Stimulated activated CD4-positive, alpha-beta T cell treated with anti-CD3 and anti-CD28 coated beads, Interleukin-4, amount 100 ng/mL, for 4 hours (primary cell): ENCODE measurements at places on chromosomes 4 and X.

DNA sequence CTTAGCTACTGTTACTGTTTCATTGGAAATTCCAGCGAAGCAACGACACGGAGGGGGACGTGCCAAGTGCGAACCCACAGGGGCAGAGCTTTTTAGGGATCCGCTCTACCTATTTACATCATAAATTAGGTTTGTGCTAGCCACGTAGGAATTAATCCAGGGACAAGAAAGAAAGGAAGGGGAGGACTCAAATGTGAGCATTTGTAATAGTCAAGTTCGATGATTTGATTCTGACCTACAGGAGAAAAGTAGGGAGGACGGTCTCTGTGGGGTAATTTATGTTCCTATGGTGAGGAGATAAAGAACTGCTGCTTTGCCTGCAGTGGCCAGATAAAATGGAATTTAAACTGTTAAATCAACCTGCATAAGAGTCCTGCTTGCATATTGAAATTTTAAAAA is 1.7 kb downstream of the INTS6L start:
- DNase-seq = no peak

- DNase-seq = no peak
Observed at GRCh38 chr4:5991405-5991804, 26.8 kb downstream of the C4orf50 start.

GRCh38 chrX:21632027-21632426 is 26.1 kb downstream of the KLHL34 start:
- DNase-seq = no peak

DNA sequence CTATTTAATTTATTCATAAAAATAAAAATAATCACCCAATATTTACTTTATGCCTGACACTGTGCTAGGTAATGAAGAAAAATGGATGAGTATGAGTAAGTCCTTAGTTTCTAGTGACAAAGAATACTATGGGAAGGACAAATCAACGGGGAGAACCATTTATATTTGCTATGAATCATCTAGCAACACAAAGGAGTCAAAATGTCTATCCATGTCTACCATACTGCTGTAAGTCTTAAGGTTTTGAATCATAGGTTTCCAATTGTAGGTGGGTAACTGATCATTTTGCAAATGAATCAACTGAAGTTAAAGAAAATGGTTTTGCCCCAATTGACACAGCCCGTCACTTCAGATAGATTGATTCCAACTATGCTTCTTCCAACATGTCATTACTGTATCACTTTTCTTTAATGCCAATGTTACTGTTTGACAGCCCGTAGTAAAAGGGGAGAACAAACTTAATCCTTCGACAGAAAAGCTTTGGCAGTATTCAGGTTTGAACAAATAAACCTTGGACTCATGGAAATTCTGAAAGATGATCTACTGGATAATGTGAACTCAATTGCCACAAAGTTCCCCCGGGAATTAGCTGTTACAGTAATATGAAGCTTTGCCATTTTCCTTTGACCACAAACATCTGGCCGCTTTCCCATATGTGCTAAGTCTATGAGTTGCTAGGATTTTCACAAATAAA is 3.2 kb downstream of the TDO2 start:
- no peak for DNase-seq

GRCh38 chr4:168573870-168574269 is 77.0 kb downstream of the PALLD start:
- DNase-seq = no peak
